Fibroblast of skin of scalp (primary cell): ENCODE measurements at places on chromosomes 1 and 21.

- DNase-seq: no peak
These were observed 17.6 kb upstream of the CCSAP start for GRCh38 chr1:229360420-229360819.

DNA sequence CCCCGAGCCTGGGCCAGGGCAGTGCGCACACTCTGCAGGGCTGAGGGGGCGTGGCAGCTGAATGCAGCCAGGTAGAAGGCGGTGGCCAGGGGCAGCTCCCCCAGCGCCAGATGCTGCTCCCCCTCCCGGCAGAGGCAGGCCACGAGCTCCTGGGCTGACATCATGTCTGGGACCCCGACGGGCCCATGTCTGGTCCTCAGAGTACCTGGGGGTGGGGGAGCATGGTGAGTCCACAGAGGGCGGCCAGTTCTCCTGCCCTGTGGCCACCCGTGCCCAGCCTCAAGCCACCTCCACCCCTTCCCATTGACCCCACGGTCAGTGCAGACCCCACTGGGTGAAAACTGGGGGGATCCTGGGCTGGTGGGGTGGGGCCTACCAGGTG, 838 bp downstream of the TTC34 start:
- DNase-seq: no peak

DNA sequence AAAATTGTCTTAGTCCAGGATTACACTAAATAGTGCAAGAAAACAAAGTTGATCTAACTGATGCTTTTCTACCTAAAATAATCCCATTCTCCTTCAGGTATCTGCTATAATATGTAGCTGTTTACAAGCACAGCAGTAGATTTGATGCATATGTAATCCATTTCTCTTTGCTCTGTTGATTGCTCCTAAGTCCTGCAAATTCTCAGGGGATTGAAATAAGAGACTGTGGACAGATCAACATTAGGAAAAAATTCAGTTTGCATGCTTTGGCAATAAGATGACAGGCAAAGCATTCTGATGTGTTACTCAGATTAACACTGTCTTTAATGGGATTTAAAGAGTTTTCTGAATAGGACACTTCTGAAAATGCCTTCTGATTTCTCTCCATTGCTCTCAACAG, 34.7 kb downstream of the RNF11 start:
- peak; percentile 84 for DNase-seq

DNA sequence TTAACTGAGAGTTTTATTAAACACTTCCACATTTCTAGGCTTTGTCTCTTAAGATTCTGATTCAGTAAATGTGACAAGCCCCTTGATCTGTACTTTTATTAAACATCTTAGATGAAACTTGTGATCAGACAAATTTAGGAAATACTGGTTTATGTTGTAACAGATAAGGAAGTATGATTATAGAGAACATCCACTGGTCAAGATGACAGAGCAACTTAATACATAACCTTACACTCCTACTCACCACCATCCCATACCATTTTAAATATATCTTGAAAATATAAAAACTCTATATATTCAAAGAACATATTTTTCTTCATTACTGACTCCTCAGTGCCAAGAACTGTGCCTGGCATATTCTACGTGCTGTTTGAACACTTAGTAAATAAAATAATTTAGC, 217.5 kb downstream of the LRRC40 start:
- DNase-seq: no peak

DNA sequence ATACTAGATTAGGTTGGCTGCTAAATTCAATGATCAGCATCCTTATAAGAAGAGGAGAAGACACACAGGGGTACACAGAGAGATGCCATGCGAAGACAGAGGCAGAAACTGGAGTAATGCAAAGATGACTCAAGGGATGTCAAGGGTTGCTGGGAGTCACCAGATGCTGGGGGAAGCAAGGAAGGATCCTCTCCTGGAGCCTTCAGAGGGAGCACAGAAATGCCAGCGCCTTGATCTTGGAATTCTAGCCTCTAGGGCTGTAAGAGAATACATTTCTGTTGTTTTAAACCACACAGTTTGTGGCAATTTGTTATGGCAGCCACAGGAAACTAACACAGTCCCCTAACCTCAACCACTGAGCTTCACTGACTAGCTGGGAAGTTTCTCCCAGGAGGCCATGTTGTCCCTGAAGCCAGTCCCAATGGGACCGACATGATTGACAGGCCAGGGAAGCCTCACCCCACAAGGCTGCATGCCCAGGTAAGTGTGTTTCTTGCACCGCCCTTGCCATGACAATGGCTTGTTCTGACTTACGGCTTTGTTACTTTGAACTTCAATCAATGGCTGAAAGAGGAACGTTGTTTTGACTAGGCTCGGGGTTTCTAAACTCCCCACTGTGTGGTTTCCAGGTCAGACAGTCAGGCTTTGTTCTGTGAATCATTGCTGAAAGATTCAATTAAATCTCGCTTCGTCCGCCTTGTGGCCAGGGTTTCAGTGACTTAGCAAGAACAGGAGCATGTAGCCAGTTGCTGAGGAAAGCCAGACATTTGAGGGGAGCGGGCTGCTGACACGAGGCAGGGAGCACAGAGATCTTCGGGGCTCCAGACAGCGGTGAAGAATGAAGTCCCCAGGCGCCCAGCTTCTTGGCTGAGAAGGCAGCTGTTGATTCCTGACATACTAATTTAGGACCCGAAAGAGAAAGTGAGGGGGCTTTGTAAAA, 62.3 kb downstream of the RUNX1 start:
- DNase-seq: peak; percentile 86

DNA sequence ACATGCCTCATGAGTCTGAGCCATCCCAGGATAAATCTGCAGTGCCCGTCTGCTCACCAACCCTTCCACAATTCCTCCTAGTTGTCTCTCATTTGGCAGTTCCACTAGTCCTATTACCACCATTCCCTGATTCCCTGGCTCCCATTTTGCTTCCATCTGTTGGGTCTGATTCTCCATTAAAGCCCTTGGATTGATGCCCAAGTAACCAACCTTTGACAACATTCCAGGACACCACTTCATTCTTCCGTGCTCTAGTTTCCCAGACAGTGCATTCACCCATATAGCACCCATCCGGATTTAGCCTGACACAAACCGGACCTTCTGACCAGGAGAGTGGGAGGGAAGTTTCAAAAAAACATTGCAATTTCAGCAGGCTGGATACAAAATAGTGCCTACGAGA, 189.4 kb upstream of the PALMD start:
- peak; percentile 34 for DNase-seq

DNA sequence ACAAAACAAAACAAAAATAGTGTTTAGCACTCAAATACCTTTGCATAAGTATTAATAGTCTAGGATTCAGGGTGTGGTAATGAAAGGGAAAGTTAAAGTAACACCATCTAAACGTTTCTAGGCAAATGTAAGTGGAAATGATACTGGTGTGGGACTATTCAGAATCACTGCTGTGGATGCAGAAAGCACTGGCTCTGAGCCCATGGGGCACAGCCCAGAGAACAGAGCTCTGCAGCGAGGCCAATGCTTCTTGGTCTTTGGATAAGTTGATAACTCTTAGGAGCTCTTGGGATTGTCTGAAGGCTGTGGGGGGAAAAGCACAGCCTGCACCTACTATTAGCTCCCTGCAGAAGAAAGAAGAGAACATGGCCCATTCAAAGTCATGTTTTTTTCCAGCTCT, 21.4 kb upstream of the DNM3 start:
- DNase-seq: no peak

- DNase-seq: no peak
These were observed 17.2 kb downstream of the SASS6 start for GRCh38 chr1:100115524-100115923.

GRCh38 chr1:1335283-1335682, 4.2 kb downstream of the TAS1R3 start:
- DNase-seq: no peak

GRCh38 chr1:108592030-108592759, 32.3 kb downstream of the EEIG2 start:
- no peak for DNase-seq
